ENCODE measurements at places on chromosomes 13 and 19.
A peak's percentile ranks its signal among the peaks of the same experiment; 100 is the strongest.

GRCh38 chr13:32471187-32471922 is 43.4 kb upstream of the N4BP2L1 start:
- peak; percentile 91 for DNase-seq

DNA sequence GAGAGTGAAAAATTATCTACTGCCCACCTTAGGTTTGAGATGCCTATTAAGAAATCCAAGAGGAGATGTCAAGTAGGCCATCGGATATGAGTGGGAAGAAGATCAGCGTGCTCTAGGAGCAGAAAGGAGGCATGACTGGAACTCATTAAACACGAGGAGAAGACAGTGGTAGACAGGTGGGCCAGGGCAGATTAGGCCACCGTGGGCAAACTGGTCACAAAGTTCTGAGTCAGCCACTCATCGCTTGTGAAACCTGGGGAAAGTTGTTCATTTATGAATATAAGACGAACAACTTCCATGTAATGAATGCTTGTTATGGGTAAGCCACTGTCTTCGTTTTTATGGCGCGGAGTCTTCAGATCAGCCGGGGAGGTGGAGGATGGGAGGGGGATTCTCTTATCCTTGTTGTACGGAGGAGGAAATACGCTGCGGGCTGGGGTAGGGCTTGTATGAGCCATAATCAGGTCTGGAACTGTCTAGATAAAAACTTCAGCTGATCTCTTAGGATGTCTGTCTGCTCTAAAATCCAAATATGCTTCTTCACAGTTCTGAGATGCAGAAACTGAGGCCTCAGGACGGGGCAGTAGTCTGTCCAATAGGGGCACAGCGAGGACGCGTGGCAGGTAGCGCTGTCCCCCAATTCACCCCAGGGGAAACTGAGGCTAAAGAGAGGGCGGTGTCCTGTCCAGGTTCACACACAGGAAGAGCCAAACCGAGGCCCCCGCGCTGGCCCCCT is 1.1 kb upstream of the ZNF444 start:
- DNase-seq, result peak; percentile 22

GRCh38 chr13:80400164-80400864 is 59.4 kb upstream of the SPRY2 start:
- no peak for DNase-seq

GRCh38 chr13:96817336-96817941 is 176.8 kb downstream of the OXGR1 start:
- DNase-seq, result peak; percentile 24

DNA sequence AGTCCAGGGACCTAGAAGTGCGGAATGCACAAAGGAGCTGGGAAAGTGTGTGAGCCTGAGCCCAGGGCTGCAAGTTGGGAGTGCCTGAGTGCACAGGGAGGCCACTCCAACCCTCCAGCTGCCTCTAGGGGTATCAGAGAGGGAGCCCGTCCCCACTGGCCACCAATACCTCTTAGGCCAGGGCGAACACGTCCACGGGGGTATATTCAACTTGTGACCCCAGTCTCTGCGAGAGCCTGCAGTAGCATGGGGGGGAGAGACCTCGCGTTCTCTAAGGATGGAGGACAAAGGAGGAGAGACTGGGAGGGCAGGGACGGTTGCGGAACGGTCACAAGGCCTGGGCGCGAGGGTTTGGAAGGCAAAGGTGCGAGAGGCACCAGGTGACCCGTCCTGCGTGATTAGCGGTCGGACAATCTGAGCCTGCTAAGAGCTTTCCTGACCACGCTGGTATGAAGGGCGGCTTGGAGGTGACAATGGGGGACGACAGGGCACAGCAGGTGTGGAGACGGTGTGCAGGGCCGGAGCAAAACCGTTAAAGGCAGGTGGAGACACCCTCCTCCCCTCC is 676 bp downstream of the CD320 start:
- no peak for DNase-seq

- DNase-seq, result no peak
Observed at GRCh38 chr19:18651733-18652132, 14.9 kb downstream of the KLHL26 start.

GRCh38 chr13:100825557-100825956 is 151.0 kb upstream of the TMTC4 start:
- DNase-seq, result peak; percentile 2

GRCh38 chr13:48568370-48569103 is 35.7 kb upstream of the RCBTB2 start:
- no peak for DNase-seq

DNA sequence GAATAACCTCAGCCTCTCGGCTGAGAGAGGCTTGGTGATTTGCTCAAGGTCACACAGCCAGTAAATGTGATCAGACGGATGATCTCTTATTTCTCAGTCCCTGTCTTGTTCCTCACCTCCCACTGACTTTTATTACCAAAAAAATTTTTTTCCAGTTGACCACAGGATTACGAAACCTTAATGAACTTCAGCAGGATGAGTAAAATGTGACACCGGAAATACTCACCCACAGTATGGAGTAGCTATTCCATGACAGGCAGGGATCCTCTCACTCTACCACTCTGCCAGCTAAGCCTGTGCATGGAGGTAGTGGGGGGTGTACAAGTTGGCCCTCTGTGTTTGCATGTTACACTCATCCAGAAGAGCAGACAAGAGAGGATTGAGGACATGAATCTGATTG is 916.4 kb downstream of the UQCRFS1 start:
- no peak for DNase-seq

DNA sequence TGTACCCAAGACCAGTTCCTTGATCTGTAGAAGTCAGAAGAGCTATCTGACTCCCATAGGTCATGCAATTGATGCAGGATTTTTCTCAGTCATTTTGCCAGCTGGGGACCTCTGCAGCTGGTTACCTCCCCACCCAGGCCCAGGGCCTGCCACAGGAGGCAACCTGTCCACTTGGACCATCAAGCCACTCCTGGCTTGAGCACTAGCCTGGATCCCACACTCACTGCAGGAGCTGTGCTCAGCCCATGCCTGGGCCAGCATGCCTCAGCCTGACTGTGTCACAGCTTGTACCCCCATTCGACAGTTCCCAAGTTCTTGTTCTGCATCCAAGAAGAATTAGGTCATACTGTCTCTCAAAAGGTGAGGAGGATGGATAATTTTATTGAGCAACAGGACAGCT is 189.4 kb downstream of the PCDH17 start:
- DNase-seq, result no peak

DNA sequence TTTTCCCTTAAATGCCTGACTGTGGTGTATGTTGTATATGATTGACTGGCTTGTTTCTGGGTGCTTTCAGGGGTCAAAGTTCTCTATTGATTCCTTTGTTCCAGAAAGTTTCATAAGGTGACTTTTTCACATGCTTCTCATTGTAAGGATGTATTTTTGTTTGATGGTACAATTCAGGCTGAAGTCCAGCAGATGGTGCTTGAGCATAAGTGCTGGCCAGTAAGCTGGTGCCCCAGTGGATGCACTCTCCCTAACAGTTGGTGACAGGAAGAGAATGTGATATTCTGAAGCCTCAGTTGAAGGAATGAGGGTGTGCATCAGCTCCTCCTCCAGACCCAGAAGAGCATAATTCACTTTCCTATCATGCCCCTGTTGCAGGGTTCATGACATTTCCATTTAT is 1941.6 kb upstream of the PRR20A start:
- DNase-seq, result no peak

DNA sequence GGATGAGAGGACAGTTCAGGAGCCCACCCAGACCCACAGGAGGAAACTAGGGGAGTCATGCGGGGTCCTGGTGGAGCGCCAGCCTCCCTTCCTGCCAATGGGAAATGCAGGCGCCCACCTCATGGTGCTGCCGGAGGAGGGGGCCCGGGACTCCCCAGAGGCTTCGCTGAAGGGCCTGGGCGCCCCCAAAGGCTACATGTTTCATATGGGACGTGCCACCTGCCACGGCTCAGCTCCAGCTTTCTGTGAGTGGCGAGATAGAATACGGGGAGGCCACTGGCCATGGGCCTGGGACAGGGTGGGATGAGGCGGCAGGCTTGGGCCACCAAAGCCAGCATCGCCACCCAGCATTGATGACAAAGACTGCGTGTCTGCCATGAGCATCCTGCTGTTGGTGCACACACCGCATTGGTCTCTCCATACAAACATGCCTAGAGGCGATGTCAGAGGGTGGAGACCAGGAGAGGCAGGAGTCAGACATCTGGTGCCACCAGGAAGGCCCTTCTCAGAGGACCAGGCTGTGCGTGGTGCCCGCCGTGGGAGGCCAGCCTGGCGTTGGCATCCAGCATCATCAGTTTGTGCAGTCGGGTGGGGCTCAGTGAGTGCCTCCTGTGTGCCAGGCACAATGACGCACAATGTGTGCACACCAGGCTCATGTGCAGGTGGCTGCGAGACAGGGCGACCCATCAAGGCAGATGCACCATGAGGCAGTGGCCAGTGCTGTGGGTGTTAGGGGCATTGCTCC is 1.2 kb upstream of the F10 start:
- DNase-seq, result no peak

DNA sequence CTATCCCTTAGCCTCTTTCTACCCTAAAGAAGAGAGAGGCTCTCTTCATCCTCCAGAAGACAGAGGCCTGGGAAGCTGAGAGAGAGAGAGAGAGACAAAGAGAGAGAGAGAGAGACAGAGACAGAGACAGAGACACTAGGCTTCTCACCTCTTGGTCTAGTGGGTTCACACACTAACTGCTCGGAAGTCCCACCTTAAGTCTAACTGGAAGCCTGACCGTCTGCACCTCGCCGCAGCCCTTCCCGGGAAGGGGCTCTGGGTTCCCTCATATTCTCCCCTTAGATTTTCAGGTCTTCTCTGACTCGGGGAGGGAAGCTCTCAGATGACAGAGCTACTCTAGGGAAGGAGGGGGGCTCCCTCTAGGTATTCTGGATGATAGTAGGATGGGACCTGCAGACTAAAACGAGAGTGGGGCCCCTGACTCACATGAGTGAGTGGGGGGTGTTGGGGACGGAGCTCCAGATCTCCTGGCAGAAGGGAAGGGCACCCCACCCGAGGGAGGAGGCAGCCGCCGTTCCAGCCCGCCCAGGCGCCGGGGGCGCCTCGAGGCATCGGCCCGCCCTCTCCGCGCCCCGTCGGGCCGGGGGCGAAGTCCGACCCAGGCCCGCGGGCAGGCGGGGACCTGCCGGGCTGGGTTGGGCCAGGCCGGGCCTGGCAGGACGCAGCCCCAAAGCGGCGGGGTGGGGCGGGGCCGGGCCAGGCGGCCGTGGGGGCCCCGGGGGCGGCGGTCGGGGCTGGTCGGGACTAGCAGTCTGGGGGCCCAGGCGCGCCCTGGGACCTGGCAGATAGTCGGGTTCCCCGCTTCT is 2.0 kb upstream of the JUNB start:
- peak; percentile 48 for DNase-seq

DNA sequence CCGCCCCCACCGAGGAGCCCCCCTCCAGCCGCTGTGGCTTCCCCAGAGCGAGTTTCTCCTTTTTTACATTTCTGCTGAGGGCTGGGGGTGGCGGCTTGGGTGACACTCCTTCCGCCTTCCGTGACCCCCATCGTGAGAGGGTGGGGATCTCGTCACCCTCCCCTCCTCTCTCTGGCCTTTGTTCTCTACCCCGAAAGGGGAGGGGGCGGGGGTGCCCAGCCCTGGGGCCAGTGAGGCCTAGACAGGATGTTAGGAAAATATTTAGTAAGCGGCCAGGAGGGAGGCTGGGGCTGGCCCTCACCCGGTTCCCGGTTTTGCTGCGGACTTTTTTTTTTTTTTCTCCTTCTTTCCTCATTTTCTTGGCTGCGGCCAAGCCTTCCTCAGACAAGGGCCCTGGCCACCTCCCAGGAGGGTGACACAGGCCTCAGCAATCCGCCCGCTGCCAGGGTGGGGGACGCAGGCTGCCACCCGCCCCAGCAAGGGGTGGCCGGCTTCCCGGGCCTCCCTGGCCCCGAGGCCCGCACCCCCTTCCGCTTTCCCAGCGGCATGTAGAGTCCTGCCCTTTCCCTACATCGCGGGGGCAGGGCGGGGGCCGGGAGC is 3.9 kb downstream of the MIDN start:
- DNase-seq, result peak; percentile 84

DNA sequence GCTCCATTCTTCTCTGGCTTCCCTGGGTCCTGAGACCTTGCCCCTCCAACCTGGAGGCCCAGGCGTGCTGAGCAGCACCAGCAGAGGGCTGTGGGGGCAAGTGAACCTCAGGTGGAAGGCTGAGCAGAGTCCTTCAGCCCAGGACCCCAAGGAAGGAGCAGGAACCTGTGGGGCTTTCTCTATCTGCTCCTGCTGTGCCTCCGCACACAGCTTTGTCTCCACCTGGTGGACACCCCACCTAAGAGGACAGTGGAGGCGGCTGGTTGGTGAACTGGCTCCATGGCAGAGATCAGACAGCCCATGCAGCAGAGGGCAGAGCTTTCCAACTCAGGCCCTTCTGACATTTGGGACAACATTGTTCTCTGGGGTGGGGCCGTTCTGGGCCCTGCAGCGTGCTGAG is 19.7 kb downstream of the ZFR2 start:
- DNase-seq, result no peak

GRCh38 chr19:8034178-8034525 is 18.4 kb upstream of the CCL25 start:
- no peak for DNase-seq

Measured in amniotic epithelial cell (primary cell).